NCI-H1092 (cell line): ENCODE measurements at places on chromosomes 13 and 19.
A peak's percentile ranks its signal among the peaks of the same experiment; 100 is the strongest.

GRCh38 chr13:25420161-25420560 lies 48.4 kb downstream of the ATP8A2 start:
- DNase-seq = peak; percentile 72

DNA sequence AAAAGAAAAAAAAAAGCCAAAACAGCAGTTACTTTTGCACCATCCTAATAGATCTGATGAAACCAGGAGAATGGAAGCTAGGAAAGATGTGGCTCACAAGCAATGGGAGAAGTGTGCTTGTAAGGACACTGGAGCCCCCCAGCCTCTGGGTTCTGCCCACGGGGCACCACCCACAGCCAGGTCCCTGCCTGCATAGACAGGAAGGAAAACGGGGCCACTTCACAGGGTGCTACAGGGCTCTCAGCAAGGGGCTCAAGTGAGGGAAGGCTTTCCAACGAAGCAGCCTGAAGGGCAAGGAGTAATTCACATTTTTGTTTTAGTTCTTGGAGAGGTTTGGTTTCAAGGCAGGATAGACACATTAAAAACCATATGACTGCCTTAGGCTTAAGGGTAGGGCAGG lies 42.7 kb downstream of the BRD4 start:
- no peak for DNase-seq

DNA sequence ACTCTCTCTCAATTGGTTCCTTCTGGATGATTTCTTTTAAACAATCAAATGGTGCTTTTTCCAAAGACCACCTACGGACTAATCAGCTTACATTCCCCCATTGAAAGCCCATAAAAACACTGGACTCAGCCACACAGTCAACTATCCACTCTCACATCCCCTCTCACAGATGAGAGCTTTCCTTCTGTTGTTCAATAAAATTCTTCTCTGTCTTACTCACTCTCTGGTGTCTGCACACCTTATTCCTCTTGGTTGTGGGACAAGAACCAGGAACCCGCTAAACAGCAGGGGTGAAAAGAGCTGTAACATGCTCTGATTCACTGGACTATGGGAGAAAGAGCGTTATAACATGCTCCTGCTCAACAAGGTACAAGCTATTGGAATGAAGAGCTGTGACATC lies 2896.2 kb downstream of the PCDH9 start:
- no peak for DNase-seq

- DNase-seq = no peak
Measured at GRCh38 chr19:55418185-55418584, 10.6 kb upstream of the UBE2S start.

DNA sequence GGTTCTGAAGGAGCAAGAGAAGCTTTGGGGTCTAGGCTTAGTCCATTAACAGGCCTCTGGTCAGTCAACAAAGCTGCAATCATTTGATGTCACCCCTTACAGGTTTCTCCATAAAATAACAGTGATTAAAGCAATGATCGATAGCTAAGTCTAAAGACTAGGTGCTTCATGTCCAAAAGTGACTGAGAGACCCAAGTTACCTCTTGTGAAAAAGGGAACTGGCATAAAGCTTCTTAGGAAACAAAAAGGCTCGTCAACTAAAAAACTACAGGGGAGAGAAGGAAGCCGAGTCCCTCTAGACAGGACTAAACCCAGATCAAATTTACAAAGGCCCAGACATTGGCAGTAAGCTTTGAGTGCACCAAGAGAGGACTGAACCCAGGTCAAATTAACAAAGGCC lies 2.2 kb downstream of the DCUN1D2 start:
- DNase-seq = no peak

GRCh38 chr19:34997071-34997617 lies 3.0 kb upstream of the GRAMD1A start:
- DNase-seq = no peak

DNA sequence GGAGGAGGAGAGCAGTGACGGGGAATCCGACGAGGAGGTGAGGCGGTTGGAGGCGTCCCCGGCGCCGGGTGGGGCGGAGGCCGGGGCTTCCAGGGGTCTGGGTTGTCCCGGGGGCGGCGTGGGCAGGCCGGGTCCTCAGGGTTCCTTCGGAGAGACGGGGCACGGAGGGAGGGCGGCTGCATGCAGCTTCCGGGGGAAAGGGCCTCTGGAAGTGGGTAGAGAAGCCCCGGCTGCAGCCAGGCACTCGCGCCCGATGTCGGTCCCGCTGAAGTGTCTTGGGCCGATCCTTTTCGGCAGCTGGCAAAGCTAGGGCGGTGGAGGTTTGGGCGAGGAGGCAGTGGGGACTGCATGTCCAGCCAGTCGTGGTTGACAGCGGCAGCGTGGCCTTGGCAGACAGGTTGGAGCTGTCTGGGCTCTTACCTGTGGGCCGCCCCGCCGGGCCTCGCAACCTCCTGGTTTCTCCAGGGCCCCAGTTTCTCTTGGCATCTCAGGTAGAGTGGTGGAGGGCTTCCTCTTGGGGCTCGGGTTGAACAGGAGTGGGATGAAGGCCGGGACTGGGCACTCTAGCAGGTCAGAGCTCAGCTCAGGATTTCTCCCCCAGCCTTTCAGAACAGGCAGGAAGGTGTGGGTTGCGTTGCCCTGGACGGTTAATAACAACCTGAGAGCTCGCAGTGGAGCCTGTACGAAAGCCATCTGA lies 690 bp downstream of the KMT2B start:
- DNase-seq = no peak

DNA sequence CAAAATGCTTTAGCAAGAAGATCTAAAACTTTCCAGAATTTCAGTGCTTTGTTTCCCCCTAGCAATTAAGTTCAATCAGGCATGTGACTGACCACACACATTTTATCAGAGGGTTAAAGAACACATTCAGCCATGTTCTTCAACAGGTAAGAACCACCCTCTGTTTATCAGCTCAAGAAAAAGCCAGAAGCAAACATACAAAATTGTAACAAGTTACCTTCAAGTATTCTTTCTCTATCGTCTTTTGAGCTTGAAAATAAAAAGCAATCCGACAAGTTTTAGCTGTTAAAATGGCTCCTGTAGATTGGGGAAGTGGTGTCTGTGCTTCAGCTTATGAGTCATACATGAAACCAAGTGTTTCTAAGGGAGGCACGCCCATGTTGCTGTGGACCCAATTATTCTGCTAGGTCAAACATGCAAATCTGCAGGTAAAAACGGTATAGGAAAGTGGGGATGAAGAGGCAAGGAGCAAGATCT lies at the start of gene ELF1:
Gene ELF1 (minus strand): TSS at position 306 of the 477 bp plus-strand sequence. CDS start 37,262 bp downstream, outside the sequence.
- DNase-seq = no peak

- DNase-seq = no peak
Measured at GRCh38 chr19:36573895-36574720, 1.0 kb upstream of the ZNF529 start.

- DNase-seq = no peak
Measured at GRCh38 chr13:70357031-70357430, 248.8 kb upstream of the KLHL1 start.

DNA sequence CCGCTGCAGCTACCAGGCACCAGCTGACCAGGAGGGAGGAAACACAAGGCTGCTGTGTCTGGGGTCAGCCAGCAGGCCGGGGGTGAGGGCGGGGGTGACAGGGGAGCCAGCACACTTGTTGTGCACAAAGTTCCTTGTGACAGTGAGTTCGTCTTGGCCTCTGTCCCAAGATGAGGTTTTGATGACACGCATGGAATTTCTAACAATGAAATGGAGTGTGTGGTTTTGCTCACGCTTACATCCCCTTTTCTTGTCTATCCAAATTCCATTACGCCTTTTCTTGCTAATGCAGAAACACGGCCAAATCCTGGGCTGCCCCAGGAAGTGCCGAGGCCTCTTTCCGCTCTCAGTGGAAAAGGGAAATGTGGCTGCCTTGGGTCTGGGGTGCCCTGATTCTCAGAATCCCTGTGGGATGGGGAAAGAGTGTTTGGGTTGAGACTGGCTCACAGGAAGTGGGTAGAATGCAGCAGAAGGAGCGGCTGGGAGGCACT lies 73.8 kb downstream of the GADD45B start:
- no peak for DNase-seq

DNA sequence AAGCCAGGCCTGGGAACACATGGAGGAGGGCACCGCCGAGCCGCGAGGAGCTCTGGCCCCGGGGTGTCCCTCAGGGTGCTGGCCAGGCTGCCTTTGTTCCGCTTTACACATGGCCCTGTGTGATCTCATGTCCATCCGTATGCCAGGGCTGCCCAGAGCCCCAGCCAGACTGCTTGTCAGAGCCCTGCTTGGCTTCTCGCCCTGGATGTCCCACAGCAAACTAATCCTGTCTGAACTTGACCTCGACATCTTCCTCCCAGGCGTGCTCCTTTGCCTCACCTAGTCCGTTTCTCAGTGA lies 14.3 kb downstream of the BCKDHA start:
- no peak for DNase-seq

- DNase-seq = no peak
Measured at GRCh38 chr19:13637664-13638063, 126.7 kb upstream of the MRI1 start.
